NK-92 treated with Interleukin-12 subunit alpha and Interleukin-12 subunit beta, amount 100 ng/mL, for 24 hours (cell line): ENCODE measurements at places on chromosomes 11 and 22.

- DNase-seq: no peak
Observed at GRCh38 chr11:15035283-15035682, 38.1 kb upstream of the CALCB start.

DNA sequence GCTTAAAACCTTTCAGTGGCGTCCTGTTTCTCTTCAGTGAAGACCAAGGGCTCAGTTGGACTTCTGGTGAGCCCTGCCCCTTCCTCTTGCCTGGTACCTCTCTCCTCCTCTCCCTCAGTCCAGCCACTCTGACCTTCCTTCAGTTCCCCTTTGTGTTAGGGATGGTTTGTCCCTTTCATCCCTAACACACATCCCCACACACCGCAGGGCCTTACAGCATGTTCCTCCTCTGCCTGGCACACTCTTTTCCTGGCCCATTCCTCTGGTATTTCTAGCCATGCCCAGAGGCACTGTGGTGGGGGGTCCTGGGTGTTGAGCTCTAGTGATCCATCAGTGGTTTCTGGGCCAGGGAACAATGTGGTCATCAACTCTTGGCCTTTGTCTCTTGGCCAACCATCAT lies 21.4 kb downstream of the GNAZ start:
- DNase-seq: no peak

DNA sequence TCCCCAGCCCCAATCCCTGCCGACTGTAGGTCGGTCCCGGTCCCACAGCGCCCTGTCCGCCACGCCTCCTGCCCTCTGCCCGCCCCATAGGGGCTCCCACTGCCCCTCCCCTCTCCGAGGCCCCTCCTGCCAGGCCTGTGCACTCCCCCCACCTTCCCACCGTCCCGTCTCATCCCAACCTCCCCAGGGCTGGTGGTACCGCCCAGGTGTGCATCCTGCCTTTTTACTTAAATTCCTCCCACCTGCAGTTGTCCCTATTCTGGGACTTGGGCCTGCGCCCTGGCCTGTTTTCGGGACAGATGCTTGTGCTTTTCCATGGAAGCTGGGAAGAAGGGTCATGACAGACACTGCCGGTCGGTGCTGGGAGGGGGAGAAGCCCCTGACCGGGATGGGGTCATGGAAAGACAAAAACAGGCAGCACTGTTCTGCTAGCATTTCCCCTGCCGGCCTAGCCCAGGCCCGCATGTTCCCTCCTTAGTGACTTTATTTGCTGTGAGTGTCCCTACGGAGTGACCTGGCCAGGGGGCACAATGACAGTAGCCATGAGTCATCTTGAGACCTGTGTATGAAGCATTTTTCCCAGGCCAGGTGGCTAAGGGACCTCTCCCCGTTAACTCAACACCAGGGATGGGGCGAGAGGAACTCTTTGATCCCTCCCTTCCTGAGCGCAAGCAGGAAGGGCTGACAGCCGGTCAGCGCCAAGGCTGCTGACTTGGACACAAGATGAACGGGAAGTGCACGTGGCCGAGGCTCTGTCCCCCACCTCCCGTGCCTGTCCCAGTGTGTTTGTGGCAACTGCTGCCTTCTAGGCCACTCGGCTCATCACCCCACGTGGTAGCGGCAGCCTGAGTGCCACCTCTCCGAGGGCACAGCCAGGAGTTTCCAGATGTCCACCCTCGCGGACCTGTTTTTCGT lies 7.1 kb downstream of the TBX1 start:
- no peak for DNase-seq

DNA sequence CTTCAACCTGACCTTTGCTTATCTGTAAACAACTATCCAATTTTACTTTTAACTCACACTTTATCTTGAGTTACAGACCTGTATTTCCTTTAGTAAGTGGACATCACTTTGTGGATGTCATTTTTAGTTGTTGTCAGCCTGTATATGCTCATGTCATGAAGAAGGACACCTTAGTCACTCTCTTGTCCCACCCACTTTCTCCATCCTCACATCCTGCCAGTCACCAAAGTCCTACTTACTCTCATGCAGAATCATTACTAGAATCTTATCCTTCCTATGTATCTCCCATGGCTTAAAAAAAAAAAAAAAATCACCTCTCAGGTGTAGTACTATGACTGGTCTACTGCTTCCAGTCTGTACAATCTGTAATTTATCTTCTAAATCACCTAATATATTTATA lies 43.3 kb downstream of the SESN3 start:
- DNase-seq: no peak

- DNase-seq: no peak
Observed at GRCh38 chr22:31509061-31509762, 12.9 kb downstream of the SFI1 start.

DNA sequence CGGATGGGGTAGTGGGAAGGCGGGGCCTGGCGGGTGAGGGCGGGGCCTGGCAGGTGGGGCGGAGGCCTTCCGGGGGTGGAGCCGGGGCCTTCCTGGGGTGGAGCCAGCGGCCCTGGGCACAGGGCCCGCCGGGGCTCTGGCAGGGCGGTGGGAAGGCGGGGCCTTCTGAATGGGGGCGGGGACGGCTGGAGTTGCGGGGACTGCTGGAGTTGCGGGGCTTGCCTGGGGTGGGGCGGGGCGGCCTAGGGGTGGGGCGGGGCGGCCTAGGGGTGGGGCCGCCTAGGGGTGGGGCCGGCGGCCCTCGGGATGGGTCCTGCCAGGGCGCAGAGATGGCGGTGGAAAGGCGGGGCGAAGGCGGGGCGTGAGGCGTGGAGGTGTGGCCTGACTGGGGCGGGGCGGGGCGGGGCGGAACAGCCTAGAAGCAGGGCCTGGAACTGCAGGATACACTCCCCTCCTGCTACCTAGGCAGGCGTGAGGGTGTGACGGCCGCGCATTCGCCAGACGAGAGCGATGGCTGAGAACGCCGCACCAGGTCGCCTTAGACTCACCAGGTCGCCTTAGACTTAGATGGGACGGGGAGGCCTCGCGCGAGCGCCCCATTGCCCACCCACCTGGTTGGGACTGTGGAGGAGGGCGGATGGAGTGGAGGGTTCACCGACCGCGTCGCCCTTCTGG lies 19.3 kb downstream of the RRP7A start:
- no peak for DNase-seq

GRCh38 chr11:64850979-64851567 lies 6.6 kb upstream of the CDC42BPG start:
- DNase-seq: peak; percentile 51
